ENCODE measurements at places on chromosomes 5 and 9.

DNA sequence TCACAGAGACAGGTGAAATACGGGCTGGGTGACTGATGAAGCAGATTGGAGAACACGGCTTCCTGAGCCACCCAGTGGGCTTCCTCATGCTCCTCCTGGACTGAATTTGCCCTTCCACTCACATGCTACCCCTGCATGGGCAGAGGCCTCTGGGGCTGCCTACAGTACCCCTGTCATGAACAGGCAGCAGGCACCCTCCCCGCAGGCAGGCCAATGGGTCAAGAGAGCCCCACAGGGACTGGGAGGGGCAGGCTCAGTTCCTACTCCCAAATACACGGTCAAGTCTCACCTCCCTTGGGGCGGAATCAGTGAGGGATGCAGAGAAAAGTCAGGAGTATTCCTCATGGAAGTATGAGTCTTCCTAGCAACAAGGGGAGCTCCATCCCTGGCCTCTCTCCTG lies 48.6 kb upstream of the ZBTB43 start:
- DNase-seq: no peak

- DNase-seq: no peak
These were observed 179.3 kb downstream of the FSTL4 start for GRCh38 chr5:133432956-133433532.

- DNase-seq: no peak
These were observed 164.6 kb upstream of the DMRT1 start for GRCh38 chr9:676780-677438.

- no peak for DNase-seq
These were observed 831 bp downstream of the INPP5E start for GRCh38 chr9:136438548-136439480.

DNA sequence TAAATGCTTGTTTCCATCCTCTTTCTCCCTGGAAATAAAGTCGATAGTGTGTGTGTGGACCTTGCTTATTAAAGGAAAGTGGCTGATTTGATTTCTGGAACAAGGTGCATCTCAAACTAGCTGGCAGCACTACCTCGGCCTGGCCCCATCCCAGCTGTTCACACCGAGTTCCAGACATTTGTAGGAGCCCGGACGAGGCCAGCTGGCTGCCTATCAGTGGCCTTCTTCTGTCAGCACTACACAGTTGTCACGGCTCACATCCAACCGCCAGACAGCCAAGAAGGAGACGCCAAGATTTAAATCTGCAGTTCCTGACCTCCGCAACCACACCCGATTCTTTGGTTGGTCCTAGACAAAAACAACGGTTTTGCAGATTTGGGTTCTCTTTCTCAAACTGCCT lies 63.6 kb downstream of the PALM2AKAP2 start:
- DNase-seq: no peak

- DNase-seq: no peak
These were observed 14.6 kb downstream of the MAP1B start for GRCh38 chr5:72121780-72122445.

DNA sequence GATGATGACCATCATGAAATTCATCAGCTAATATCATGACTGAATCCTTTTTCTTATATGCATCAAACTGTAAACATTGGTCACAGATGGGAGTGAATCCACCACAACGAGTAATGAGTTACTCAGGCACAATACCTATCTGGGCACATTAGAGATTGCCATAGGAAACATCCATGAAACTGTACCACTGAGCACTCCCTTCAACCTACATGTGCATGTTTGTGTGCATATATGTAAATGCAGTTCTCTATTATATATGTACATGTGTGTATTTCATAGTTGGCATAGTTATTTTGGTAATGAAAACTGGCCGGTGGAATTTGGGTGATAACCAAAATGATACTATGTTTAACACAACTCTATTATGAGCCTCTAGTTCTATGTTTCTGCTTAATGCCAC lies 387.3 kb upstream of the ARRDC3 start:
- no peak for DNase-seq

DNA sequence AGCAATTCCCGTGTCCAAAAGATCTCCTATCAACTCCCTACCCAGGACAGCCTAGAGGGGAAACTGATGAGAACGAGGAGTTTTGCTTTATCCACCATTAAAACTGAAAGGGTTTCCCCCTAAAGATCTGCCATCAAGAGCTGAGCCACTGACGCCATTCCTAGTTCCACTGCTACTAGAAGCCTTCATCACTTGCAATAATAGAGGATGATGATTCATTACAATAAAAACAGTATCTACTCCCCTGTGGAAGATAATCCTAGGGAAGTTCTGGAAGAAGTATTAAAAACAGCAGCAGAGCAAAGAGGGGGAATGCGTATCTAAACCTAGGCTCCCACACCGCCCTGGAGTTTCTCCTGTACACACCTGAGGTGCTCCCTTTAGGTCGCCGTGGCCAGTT lies 394.5 kb downstream of the BNC2 start:
- DNase-seq: no peak

GRCh38 chr9:91160599-91161464 lies 200.9 kb downstream of the AUH start:
- DNase-seq: no peak

Measured in bone marrow (tissue), 2 donors.